ENCODE measurements at places on chromosomes 7 and 10.

DNA sequence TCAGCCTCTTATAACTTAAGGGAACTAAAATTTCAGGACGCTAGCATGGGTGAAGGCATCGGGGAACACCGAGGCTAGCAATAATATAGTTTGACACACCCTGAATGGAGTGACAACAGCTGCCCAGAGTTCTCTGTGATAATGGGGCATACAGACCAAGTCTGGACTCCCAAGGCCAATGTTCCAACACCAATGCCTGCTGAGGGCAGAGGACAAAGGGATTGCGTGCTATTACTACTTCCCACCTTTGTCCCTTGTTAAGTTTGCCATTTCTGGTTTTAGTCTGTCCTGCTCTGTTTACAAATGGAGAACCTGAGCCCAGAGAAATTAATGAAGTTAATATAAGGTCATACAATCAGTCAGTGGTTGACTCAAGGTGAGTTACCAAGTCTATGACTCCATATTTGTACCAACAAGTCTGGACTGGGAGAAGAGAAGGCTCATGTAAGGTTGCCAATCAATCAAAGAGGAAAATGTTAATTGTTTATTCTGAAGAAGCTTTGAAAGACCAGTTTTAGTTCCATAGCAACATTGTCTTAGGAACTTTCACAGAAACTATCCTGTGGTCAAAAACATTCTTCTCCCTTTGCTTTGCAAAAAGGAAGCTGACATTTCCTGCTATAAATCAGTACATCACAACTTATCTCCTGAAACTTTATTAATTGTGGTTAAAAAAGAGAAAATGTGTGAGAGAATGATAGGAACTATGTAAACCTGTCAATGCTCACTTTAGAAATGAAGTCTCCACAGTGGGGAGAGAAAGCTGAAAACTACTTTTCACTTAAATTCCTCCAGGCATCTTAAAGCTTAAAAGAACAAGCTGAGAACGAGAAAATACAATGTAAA, 74.5 kb downstream of the CCDC6 start:
- peak; percentile 16 for DNase-seq

- no peak for DNase-seq
Measured at GRCh38 chr7:17279061-17279460, 19.4 kb upstream of the AHR start.

DNA sequence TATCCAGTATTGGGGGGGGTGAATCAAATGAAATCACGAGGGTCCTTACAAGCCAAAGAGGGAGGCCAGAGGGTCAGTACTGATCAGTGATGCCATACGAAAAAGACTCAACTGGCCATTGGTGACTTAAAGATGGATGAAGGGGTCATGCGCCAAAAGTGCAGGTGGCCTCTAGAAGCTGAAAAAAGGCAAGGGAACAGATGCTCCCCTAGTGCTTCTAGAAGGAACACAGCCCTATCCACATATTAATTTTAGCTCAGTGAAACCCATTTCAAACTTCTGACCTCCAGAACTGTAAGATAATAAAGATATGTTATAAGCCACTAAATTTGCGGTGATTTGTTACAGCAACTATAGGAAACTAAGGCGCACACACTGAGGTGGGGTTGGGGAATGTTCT, 62.5 kb downstream of the ABI1 start:
- DNase-seq, result no peak

DNA sequence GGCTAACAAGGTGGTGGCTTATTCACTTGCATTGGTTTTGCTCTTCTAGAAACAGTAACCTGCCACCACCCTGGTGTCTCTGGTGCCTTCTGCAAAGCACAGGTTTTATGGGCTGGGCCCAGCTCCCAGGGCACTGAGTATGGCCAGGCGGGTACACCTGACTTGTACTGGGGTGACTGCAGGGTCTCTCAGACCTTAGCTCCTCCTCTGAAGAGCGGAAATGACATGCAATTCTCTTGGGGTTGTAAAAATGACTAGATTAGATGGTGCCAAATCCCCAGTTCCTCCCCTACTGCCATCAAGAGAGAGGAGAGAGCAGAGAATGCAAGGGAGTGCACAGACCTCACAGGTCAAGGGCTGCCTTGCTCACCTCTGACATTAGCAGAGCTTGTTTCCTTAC, 14.7 kb downstream of the ESYT2 start:
- DNase-seq, result no peak

DNA sequence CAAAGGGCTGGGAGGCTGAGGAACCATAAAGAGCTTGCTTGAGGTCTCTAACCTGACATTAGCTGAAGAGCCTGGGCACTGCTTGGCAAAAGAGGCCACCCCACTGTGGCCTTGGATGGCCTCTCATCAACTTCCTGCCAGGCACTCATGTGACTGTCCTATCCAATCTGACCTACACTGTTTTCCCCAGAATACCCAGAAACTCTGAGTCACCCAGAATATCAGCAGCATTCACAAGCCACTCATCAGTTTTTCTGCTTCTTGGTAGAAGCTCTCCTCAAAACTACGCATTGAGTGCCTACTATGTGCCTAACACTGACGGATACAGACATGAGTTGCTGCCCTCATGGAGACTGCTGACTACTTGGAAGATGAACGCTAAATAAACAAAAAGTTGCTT, 4.1 kb upstream of the NT5C2 start:
- peak; percentile 98 for DNase-seq

DNA sequence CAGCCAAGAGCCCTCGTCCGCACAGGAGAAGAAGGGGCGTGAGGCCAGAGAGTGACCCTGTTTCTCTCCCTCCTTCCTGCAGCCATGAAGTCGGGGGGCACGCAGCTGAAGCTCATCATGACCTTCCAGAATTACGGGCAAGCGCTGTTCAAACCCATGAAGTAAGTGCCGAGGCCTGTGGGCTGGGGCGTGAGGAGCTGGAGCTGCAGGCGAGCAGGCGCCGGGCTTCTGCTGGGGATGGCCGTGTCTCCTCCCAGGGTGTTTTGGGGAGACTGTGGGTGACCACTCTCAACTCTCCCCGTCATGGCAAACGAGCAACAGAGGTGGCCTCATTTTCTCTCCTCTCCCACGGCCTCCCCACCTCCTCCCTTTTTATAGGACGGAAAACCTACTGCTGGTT, 16.4 kb downstream of the FAM20C start:
- no peak for DNase-seq

- no peak for DNase-seq
Measured at GRCh38 chr10:119449760-119450461, 92.6 kb downstream of the RGS10 start.

GRCh38 chr10:131805696-131806095, 95.1 kb upstream of the PPP2R2D start:
- no peak for DNase-seq

- DNase-seq, result no peak
Measured at GRCh38 chr10:69837261-69837660, 35.6 kb downstream of the COL13A1 start.

- no peak for DNase-seq
Measured at GRCh38 chr10:87872828-87873227, 9.4 kb downstream of the PTEN start.

DNA sequence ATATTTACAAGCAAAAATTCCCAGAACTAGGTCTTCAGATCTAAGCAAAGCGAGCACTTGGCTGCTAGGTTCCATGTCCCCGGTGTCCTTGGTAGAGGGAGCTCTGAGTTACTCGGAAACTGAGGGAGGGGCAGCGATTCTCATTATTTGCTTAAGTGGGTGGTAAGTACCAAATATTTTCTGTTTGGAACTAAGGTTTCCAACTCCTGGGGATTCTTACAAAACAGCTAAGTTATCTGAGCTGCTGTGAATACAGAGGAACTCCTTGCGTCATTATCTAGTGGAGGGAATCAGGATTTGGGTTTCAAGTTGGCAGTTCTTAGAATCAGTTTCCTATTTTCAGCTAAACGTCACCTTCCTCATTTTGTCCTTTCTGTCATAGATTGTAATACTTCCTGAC, 76.8 kb upstream of the IKZF1 start:
- peak; percentile 59 for DNase-seq

- peak; percentile 74 for DNase-seq
Measured at GRCh38 chr10:72328045-72328828, 26.5 kb downstream of the DNAJB12 start.

- no peak for DNase-seq
Measured at GRCh38 chr7:47940088-47941013, 7.9 kb downstream of the PKD1L1 start.

GRCh38 chr7:133320891-133321290, 68.0 kb downstream of the EXOC4 start:
- DNase-seq, result no peak

- peak; percentile 4 for DNase-seq
Measured at GRCh38 chr10:29174389-29174788, 114.5 kb upstream of the LYZL1 start.

All from hematopoietic multipotent progenitor cell treated with erythropoietin and hydrocortisone succinate and interleukin-3 and kit ligand, for 8 days (in vitro differentiated cells).